ENCODE measurements at places on chromosomes 6 and 20.

DNA sequence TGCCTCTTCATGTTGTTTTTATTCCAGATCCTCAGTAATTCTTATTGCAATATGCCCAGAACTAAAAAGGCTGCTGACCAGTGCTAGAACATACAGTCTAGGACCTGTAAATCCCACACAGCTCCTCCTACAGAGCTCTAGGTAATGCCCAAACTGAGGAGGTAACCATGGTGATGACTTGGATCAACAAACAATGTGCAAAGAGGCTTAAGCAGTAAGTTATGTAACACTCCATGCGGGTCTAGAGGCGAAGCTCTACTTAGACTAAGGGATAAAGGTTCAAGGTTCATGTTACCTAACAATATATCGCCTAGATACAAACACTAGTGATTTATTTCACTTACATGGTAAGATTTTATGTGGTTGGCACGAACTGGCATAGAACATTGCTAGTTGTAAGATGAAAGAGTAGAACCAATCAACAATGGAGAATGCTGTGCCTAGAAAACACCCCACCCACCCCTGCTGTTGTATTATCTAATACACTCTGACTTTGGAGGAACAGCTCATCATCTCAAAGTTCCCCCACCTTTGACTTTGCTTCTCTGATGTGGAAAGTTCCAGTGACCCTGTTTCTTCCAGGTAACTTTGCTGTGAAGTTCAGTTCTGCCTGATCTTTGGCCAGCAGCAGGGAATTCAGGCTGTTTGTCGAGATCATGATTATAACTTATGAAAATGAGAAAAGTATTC is 242.4 kb downstream of the ALDH8A1 start:
- DNase-seq: peak; percentile 51

- DNase-seq: no peak
Observed at GRCh38 chr20:14407336-14407735, 69.9 kb upstream of the FLRT3 start.

- DNase-seq: no peak
Observed at GRCh38 chr6:111417946-111418345, 65.1 kb downstream of the REV3L start.

DNA sequence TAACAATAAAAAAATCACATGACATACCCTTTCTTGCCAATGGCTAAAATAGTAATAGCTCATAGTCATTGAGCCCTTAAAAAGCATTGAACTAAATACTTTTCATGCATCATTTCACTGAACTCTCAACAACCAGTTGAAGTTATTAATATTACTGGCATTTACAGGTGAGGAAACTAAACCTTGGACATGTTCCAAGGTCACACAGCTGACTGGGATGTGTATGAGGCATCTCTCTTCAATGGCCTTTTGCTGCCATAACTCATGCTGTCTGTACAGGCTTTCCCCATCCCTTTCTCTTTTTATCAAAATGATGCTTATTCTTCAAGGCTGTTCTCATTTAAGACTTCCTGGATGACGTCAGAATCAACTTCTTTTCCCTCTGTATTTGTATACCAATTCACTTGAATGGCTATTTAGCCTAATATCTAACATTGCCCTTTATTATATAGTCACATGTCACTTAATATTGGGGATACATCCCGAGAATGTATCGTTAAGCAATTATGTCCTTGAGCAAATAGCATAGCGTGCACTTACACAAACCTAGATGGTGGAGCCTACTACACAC is 476.4 kb downstream of the KIF16B start:
- no peak for DNase-seq

DNA sequence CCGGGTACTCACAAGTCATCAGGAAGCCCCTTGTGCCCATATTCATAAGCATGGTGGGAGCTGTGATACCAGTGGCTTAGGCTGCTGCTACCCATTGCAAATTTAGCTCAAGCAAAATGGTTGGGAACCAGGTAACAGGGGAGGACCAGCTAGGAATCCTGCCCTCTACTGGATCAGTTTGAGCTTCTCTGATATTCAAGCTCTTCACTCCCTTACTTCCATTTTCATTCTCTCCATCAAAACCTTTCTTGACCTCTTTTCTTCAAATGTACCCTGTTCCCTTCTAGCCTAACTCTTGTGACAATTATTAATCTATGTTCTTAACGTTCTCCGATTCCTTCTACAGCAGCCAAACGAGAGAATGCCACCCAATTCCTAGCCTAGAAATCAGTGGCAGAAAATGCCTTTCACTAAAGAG is 9.7 kb downstream of the NOL7 start:
- peak; percentile 0 for DNase-seq

- no peak for DNase-seq
Observed at GRCh38 chr6:35486005-35486925, 10.6 kb downstream of the TEAD3 start.

DNA sequence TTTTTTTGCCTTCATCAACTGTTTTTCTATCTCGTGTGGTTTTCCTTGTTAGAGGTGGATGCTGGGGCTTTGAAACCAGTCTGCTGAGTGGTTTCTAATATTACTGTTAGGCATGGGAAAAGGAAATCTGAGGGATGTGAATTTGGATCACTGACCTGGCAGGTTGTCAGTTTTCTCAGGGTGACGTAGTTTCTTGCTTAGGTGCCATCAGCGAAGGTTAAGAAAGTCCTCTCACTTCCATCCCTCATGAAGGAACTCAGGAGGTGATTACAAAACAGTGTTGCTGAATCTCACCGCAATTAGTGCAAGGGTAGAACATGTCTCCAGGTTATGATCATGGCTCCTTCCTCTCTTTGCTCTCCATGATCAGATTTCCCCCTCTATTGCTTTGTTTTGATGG is 135.9 kb downstream of the SOX4 start:
- DNase-seq: no peak

DNA sequence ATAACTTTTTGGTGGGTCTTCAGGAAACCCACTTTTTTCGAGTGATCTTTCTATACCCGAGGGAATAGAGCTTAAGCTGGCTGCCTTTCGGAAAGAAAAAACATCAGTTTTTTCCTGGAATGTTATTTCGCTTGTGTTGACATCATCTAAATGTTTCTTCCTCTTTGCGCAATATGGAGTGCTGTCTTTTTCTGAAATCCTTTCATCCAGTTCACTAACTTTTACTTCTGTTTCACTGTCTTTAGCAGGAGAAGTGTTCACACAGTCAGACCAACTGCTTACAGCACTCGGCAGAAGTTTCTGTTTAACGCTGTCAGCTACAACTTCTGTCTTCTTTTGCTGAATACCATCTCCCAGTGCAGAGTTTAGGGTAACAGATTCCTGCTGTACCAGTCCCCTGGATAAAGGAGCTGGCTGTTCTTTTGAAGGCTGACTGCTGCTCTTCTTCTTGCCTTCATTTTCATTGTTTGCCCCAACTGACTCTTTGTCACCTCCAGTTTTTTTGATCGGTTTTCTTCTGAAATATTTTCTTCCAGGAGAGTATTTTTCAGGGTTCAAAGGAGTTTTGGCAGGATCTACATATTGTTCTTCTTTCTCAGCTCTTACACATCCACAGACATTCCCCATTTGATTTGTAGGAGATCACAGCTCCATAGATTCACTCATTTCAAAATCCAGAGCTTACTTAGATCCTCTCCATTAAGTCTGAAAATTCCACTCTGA is 50.0 kb upstream of the DST start:
- no peak for DNase-seq

DNA sequence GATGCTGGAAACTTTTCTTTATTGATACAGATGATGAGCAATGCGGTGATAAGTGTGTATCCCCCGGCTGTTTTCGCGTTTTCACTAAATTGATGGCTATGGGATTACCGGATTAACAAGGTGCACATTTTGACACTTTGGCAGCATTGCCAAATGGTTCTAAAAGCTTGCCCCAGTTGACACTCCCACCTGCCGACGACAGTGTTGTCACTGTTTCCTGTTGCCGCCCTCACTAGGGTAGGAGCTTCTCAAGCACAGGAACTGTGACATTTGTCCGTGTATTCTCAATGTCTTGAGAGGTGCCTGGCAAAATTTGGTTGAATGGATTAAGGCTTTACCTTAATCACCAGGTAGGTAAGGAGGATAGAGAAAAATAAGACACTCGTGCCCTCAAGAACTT is 9.8 kb upstream of the MAPK13 start:
- DNase-seq: no peak

- no peak for DNase-seq
Observed at GRCh38 chr20:19460386-19460785, 247.9 kb downstream of the SLC24A3 start.

DNA sequence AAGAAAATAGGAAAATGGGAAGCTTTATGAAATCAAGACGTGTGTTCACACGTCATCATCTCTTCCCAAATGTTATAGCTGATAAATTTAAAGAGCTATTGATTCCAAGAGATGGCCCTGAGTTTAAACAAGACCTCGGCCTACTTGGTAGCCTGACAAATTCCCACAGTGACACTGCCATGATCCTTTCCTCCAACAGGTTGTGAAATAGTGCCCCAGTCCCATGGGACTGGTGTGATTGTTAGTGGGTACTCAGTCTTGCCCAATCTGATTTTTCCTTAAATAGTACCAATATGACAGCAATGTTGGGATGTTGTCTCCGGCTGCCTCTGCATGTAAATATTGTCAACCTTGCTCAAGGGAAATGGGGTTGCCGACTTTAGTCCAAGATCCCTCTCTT is 34.5 kb downstream of the RIOK1 start:
- DNase-seq: no peak

- no peak for DNase-seq
Observed at GRCh38 chr20:17026346-17026745, 200.5 kb upstream of the PCSK2 start.

DNA sequence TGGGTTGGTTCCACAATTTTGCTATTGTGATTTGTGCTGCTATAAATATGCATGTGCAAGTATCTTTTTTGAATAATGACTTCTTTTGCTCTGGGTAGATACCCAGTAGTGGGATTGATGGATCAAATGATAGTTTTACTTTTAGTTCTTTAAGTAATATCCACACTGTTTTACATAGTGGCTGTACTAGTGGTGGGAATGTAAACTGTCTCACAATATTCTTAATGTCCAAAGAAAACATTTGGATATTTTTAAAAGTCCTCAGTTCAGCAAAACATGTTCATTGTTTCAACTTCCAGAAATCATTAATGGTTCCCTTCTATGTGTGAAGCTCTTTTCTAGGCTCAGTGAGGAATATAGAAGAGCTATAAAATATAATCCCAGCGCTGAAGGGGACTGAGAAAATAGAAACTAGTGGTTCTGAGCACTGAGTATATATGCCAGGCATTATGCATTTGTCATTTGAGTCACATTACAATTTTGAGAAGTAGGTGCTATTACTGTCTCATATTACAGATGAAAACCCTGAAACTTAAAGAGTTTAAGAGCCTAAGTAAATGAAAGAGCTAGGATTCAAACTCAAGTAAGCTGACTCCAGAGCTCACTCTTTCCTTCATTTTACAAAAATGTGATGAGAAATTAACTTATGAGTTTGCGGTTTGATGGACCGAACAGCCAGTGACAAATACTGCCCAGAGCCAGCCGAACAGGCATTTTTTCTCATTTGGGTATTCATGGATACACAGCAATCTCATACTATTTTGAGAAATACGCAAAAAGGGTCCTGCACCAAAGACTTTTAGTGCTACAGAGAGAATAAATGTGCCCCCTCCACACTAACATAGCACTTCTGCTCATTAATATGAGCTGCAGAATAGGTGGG is 250.1 kb downstream of the TBX18 start:
- DNase-seq: peak; percentile 7

- peak; percentile 52 for DNase-seq
Observed at GRCh38 chr20:4956200-4956810, 45.0 kb downstream of the SLC23A2 start.

DNA sequence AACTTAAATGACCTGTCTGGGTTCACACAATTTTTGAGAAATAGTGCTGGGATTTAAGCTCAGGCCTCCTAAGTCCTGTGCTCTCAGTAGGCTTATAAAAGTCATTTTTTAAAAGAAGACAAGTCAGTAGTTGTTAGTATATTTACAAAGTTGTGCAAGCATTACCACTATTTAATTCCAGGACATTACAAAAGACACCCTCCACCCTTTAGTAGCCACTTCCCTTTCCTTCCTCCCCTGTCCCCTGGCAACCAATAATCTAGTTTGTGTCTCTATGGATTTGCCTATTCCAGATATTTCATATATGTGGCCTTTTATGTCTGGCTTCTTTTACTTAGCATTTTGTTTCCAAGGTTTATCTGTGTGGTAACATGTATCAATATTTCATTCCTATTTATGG is 37.6 kb downstream of the HMGN3 start:
- DNase-seq: no peak

- no peak for DNase-seq
Observed at GRCh38 chr6:133245007-133245406, 3.9 kb downstream of the EYA4 start.

DNA sequence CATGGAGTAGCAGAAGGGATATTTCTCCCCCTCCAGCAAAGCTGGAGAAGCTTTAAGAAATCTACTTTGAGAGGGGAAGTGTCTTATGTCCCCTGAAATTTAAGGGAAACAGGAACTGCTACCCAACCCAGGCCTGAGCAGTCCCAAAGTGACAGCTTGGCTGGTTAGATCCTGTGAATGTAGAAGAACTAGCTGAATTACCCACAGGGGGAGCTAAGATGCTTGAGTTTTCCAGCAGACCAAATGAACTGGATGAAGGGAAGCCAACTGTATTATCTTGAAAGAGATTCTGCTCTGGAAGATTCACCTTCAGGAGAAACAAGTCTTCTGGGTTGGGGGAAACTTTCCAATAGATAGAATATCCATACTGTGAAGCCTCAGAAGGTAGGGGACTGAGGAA is 303.3 kb upstream of the MMS22L start:
- DNase-seq: no peak

DNA sequence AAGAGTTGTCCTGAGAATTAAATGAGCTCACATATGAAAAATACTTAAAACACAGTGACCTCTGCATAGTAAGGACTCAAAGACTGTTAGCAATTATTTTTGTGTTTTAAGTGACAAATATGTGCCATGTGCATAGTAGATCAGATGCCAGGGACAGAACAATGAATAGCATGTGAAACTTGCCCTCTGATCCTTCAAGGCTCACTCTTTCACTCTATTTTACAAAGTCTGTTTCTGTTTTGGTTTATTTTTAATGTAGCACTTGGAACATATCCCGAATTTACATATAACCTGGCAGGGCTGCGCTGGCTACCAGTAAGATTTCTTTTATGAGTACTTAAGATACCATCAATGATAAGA is 135.5 kb upstream of the TNFAIP3 start:
- no peak for DNase-seq

GRCh38 chr6:143680141-143680540 is 2.4 kb downstream of the PHACTR2 start:
- DNase-seq: no peak

GRCh38 chr6:16400248-16400760 is 161.9 kb downstream of the GMPR start:
- no peak for DNase-seq

DNA sequence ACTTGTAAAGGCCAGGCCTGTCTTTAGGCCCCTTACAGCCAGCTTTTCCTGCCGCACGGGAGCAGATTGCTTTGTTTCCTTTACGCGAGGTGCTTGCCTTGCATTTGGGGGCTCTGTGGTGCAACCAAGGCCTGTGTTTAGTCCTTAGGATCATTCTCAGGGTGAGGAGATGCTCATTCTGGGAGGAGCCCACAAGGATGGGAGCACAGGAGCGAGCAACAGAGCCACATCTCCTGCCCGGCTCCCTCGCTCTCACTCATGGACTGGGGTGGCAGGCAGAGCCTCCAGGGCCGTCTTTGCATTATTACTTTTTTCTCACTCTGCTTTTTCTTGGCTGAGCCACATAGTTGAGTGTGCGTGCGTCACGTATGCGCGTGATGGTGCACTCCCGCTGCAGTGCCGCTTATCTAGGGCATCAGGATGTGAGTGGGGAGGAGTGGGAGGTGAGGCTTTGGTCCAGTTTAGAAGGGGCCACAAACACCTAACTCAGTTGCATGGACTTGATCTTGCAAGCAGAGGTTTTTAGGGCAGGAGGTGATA is 19.1 kb downstream of the DYNLRB1 start:
- DNase-seq: no peak
